ENCODE measurements at places on chromosomes 4 and X. TPM values are rescaled to one million over a fixed set of nuclear protein-coding genes. Genes with fewer than 3 reads are reported as not detected.

PABPC5 gene
- 0.67 TPM for total RNA-seq

SLC34A2 gene
- total RNA-seq = 0.19 TPM

TNIP3 gene
- not detected for total RNA-seq

PPP1R3F gene
- total RNA-seq = 23.4 TPM

AKAP14 gene
- total RNA-seq = not detected

IBSP gene
- not detected for total RNA-seq

RS1 gene
- total RNA-seq = not detected

GRCh38 chrX:56995271-56995994, at the start of gene SPIN3:
Gene SPIN3, minus strand, starts transcription at chrX:56995541. Its CDS starts 594 bp downstream, at chrX:56994947.
- DNase-seq = peak; percentile 86

DNA sequence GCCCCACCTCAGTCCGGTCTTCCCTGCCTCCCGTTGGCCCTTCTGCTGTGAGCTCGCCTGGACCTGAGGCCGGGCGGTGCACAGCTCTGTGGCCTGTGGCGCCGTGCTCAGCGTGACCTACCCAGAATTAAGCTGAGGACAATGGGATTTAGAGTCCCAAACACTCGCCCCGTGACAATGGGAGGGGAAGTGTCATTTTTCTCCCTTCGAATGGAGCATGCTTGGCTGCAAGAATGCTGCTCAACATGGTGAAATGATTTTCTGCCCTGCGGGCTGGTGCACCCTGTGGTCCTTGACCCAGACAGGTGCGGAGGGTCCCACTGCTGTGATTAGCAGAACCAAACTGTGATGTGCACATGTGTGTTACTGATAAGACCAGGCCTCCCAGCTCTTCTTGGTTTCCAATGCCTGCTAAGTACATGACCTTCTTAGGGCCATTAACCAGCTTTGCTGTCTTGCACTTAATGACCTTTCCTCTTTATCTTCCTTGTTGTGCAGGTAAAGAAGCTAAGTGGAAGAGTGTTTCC, 772 bp downstream of the EOLA1 start:
- no peak for DNase-seq

DNA sequence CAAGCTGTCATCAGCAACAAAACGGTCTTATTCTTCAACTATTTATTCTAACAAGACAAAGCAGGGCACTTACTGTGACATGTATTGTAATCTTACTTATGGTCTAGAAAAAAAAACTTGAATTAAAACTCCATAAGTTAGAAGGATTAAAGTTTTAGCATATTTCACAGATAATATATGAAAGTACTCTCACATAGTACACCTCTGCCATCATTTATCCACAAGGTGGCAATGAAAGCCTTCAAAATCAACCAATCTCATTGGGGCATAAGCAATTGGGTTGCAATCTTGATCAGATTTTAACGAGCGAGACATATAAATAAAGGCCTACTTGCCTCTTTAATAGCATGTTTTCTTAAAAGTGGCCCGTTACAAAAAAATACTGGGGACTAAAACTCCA, 1382.9 kb downstream of the FAM133A start:
- no peak for DNase-seq

DNA sequence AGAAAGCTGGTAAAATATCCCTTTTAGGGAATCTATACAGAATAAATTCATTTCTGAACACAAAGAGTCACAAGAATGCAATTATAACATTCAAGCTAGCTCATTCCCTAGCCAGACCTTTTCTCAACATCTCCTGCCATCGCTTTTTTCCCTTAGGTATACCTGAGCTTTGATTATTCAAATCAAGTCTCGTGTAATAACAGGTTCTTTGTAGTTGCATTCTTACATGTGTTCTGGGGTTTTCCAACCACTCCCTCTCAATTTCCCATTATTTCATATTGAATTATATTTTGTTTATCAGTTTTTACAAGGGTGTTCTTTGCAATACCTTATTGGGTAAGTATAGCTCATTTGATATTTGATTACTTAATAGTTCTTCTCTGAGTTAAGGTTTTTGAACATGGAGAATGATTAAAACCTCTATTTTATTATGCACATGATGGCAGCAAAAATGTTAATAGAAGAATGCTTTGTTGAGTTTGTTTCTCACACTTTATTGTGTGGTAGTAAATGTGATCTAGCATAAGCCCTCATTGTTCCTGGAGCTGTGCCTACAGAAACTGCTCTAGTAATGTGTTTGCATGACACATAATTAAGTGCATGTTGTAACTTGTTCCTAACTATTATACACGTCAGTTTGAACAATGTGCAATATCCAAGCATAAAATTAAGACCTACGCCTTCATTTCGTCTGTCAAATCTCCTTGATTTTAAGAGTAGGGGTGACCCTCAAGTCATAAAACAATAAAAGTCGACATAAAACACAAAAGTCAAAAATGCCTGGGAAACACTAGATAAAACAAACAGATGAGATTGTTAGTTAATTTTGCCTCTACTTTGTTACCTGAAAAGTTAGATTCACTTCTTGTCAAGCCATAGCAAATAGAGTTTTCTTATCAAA, 124.0 kb upstream of the POF1B start:
- no peak for DNase-seq

- no peak for DNase-seq
Measured at GRCh38 chr4:85522836-85523235, 47.9 kb downstream of the ARHGAP24 start.

GRCh38 chr4:120561648-120562047, 360.9 kb downstream of the PRDM5 start:
- no peak for DNase-seq

- no peak for DNase-seq
Measured at GRCh38 chrX:132395645-132396044, 93.2 kb downstream of the MBNL3 start.

GRCh38 chr4:133186210-133186609, 37.1 kb downstream of the PCDH10 start:
- DNase-seq = no peak

DNA sequence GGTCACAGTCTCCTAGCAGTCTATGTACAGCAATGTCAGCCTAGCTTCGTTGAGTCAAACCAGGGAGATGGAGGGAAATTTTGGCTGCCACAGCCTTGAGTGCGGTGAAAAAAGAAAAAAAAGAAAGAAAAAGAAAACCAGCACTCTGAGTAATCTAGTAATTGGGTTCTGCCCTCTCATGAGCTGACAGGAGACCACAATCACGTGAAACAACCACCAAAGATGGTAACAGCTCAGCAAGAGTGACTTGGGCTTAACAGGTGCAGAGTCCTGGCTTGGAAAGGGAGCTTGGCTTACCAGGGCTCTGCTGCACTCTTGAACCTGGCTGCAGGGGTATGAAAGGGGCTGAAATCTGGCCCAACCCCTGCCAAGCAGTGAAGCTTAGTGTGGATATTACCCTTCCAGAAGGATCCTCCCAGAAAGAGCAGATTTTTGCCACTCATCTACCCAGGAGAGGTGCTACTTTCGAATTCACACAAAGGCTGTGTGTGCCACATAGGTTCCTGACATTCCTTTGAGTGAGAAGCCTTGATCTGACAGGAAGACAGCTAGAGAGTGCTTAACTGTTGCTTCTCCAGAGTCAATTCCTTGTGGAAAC, 350.3 kb downstream of the PTTG2 start:
- no peak for DNase-seq

DNA sequence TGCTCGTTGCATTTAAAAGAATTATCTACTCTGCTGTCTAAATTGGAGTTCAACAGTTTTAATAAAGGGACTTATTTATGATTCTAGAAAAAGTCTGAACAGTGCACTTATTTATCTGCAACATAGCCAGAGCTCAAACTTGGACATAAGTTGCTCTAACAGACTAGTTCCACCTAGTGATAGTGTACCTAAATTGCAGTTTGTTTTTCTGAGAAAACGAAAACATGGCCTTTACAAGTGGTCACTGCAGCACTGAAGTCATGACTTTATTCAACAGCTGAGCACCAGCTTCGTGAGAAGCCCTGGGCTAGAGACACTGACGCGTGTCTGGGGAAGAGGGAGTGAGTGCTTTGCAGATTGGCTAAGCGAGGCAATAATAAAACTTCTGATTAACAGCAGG, 77.3 kb upstream of the IGSF1 start:
- no peak for DNase-seq

DNA sequence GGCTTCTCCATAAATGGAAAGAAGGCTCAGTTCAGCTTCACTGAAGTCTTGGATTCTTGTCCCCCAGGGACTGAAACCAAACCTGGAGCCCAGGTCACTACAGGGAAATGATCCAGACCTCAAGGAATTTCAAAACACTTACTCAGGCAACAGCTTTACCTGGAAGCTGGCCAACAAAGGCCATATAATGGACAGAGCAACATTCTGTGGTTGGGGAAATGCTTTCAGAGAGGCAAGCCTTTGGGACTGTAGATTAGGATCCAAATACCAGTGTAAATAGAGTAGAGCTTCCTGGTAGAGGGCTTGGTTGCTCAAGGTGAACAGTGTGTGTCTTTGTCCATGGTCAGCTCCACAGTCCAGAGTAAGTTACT, 57.0 kb upstream of the PROM1 start:
- no peak for DNase-seq

DNA sequence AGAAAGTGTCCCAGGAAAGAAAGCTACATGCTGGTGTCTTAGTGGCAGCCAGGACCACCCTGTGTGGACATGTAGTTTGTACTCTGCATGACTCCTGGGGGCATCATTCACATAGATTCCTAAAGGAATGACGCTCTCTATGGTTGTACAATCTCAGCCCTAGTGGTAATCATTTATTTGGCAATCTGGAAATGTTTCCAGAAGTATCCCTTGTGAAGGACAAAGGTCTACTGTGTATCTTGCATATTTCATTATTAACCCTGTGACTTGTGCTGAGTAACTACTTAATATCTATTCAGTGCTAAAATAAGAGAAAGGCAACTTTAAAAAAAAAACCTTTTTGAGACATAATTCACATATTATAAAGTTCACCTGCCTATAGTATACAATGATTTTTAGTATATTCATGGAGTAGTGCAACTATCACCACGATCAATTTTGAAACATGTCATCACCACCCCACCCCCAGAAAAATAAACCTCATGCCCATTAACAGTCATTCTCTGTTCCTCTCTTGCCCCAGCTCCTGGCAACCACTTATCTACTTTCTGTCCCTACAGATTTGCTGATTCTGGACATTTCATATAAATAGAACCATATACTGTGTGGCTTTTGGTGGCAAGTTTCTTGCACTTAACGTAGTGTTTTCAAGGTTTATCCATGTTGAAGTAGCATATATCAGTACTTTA, 51.7 kb downstream of the SHROOM3 start:
- no peak for DNase-seq

GRCh38 chr4:123246085-123246484, 150.5 kb upstream of the SPRY1 start:
- DNase-seq = no peak

DNA sequence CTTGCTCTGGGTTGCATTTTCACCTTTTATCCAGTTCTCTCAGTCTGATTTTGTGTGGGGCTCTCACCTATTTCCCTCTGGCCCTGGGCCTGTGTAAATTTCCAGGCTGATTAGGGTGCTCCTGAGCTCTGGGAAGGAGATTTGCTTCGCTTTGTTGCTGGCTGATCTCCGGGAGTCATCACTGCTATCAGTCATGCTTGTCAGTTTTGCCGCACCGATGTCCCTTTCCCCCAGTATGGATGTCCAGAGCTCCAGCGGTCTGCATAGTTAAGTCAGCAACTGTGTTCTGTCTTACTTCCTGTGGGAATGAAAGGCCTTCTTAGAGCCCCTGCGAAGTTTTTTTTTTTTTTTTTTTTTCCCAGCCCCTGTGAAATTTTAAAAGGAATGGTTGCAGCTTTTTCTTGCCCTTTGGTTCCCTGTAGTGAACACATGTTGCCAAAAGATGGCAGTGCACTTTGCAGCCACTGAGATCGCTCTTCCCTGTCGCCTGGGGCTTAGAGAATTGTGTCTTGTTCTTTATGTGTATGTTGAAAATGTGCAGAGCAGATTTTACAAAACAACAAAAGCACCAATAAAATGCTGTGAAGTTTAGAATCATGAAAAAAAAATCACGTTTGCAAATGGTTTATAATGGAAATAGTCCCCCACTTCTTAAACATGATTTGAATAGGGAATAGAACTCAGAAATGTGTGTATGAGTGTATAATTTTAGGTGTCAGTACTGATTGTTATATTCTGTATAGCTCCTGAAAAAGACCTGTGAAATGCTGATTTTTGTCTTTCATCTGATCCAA, 109.1 kb upstream of the SLC4A4 start:
- DNase-seq = no peak

DNA sequence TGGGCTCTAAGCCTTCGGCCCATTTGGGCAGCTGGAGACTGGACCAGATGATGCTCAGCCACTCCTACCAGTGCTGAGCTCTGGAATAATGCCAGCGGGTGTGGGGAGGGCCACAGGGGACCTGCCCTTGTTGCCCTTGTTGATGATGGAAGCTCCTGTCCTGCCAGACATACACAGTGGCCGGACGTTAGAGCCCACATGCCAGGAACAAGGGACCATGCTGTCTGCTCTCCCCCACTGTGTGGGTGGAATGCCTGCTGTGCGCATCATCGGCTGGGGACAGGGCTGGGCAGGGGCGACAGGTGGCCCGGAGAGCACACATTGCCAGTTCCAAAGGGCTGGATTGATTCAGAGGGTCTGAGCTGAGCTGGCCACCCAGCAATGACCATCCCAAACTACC, 2.0 kb downstream of the ABLIM2 start:
- no peak for DNase-seq

DNA sequence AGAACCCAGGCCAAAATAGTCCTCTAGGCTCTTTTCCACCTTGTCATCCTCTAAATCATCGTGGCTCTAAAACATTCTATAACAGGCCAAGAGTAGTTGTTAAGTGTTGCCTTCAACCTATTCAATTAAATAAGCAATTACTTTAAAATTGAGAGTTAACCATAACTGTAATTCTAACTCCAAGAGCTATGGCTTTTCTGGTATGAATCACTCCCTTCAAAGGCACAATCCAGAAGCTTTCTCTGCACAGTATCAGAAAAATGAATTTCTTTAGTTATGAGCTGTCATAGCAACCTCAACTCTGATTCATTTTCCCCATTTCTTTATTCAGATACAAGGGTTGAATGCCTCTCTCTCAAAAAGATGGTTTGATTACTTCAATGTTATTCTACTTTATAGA, 21.7 kb downstream of the INPP4B start:
- DNase-seq = no peak

DNA sequence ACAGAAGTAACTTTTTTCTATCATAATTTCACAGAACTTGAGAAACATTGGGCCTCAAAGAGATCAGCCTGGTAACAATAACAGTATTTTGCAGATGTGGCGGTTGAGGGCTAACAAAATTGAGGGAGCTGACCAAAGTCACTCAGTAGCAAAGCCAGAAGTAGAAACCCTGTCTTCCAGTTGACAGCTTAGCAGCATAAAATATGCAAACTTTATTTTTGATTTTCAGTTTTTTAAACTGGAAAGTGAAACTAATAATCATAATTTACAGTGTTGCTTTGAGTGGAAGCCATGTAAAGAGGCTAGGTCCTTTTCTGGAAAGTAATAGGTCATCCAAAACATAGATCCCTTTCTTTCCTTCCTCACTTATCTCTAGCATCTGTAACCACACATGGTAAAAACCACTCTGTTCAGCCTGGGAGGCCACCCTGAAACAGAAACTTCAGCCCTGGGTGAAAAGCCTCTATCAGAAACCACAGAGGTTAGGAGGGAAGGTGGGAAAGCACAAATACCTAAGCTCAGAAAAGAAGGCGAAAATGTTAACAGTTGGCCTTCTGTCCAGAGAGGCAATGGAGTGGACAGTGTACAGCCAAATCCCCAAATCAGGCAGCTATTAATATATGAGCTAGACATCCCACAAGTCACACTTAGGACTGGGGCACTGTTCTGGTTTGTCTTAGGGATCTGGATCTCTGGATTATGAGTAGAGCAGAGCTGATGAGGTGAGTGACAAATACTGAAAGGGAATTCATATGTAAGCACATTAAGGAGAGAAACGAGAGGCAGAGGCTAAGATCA, 61.1 kb upstream of the ARSJ start:
- DNase-seq = no peak

Measured in cardiac septum (tissue), 1 donor.